NCI-H1092 (cell line): ENCODE measurements at places on chromosomes 7 and 10.

GRCh38 chr7:12583176-12583575, 12.7 kb downstream of the SCIN start:
- no peak for DNase-seq

- no peak for DNase-seq
These were observed 11.7 kb downstream of the EPHB6 start for GRCh38 chr7:142866361-142867096.

- DNase-seq: no peak
These were observed 32.7 kb downstream of the GFRA1 start for GRCh38 chr10:116240157-116240950.

DNA sequence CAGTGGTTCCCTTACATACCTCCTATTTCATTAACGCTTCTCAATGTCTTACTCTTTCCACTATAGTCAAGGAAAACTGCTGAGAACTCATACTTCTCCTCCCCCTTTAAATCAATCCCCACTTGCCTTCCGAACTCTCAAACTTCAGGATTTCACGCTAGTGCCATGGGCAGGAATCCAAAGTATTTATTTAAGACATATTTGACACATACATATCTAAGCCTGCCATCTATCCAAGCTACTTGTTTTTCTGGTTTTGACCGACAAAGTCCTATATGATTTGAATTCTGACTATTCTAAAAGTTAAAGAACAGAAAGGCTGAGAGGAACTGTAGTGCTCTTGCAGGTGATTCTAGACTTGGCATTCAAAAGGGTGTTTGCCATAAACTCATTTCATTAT, 51.8 kb downstream of the CCDC6 start:
- DNase-seq: no peak

- no peak for DNase-seq
These were observed 362.0 kb downstream of the ETV1 start for GRCh38 chr7:13627455-13627854.

DNA sequence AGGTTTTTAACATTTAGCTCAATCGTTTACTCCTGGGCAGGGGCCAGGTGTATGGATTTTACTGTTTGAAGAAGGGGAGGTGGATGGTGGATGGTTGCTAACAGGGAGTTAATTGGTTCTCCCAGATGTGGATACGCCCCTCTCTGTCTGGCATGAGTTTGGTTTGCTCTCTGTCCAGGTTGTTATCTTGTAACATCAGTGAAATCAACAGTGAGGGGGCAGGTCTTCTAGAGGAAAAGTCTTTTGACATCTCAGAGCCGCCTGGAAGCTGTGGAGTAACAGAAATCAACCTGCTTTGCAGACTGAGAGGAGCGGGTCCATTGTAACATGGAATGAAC, 243.4 kb downstream of the MGMT start:
- no peak for DNase-seq

DNA sequence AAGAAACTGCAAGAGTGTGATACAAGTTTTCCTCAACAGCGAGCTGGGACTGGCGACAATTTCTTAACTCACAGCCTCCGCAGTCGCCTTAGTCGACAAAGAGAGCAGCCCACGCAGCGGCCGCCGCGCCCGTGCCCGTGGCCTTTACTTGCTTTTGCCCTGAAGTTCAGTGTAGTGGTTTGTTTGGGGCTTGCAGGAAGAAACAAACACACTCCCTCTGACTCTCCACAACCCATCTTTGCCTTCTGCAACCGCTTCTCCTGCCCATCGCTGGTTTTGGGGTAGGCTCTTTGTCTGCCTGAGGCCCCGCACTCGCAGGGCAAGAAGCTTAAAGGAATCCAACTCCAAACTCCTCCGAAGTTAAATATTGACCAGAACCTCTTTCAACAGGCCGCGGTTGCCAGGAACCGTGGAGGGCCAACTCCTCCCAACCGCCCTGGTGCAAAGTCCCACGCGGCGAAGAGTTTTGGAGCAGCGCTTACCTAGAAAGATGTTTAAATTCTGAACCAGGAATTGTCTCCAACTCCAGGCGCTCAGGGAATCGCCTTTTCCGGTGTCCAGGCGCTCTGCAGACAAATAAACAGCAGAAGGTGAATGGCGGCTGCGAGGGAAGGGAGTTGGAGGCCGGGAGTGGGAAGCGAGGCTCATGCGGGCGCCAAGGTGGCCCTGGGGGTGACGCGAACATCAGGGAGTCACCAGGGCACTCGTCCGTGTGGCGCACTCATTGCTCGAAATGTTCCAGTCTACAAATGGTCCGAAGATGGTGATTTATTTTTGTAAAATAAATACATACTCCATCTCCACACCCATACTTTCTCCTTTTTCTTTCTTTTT, 8.3 kb downstream of the HOXA4 start:
- no peak for DNase-seq

- no peak for DNase-seq
These were observed 126.1 kb upstream of the GRB10 start for GRCh38 chr7:50908628-50909290.

- no peak for DNase-seq
These were observed 234.2 kb downstream of the PRPF18 start for GRCh38 chr10:13820964-13821337.

DNA sequence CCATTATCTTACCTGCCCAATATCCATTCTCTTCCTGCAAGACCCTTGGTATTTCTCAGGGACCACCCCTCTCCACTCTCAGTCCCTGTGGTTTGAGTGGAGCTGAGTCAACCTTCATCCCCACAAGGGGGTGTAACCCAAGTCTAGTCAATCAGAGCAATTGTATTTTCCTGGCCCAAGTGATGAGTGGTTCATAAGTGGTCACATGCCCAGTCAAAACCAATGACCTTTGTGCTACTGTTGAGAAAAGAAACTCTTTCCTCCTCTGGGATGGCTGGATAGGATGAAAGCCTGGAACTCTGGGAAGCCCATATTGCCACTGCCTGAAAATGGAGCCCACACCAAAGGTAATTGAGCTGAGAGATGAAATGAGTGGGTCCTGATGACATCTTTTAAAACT, 93.6 kb downstream of the SNX10 start:
- DNase-seq: no peak

- no peak for DNase-seq
These were observed 330.2 kb downstream of the BICC1 start for GRCh38 chr10:58842860-58843376.

DNA sequence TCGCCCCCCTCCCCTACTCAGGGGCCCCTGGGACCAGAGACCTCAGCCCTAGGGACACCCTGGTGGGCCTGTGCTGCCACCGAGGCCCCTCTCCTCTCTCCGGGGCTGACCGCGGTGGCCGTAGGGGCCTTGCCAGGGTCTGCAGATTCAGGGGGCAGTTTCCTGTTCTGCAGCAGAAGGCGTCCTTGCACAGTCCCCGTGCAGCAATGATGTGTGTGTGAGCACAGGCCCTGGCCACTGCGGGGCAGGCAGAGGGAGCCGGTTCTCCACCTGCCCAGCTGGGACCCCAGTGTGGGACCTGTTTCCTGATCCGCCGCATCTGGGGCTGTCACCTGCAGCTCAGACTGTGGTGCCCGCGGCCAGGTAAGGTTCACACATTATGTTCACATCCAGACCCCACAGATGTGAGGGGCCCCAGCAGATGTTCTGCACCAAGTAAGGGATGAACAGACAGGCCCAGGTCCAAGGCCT, 60.7 kb upstream of the DNAJB6 start:
- DNase-seq: no peak

GRCh38 chr10:97335188-97335619, 675 bp upstream of the FRAT2 start:
- DNase-seq: no peak

DNA sequence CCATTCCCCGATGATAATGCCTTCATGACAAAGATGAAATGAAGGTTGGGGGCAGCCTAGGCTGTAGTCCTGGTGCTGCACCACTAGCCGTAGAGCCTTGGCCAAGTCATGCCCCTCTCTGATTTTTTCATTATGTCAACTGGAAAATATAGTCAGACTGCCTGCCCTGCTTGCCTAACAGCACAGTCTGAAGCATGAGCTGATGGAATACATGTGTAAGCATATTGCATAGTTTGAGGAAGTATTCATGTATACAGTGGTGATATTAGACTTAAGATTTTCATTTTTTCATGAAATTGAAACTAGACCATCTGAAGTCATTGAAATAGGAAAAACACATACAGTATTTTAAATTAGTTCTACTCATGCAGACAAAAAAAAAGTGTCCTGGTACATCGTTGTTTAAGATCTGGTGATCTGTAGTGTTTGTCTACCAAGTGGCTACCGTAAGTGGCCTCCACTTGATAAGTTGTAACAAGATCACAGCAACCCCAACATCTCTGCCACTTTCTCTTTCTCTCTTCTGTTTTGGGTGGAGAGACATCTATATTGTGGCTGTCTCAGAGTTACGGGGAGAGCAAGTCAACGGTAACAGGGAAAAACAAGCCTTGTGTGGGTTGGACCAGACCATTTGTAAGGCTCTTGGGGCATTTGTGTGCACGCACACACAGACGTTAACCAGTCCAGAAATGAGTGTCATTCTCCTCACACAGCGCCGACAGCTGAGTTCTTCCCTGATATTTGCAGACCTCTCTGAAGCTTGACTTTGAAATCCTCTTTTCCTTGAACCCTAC, 716.6 kb upstream of the GALNT17 start:
- no peak for DNase-seq

DNA sequence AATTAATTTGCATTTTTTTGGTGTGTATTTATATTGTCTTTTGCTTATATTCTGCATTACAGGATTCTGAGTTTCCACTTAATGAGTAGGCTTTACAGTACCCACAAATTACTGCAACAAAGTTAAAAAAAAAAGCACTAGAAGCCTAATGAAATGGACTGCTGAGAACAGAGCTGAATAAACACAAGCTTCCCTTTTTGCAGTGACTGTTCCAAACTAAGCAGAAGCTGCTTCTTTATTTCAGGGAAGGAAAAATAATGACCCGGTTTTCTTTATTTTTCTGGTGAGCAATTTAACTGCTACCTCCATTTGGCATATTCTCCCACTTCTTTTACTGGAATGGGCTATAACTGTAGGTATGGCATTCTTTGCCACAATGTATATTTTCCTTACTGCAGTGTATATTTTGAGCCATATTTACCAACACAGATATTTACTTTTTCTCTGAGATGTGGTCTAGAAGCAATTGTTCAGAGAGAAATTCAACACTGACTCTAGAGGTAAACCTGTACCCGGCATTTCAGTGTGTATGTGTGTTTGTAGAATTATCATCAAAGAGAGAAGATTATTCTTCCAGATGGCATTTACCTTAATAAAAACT, 56.9 kb downstream of the HDAC9 start:
- DNase-seq: peak; percentile 25

- DNase-seq: peak; percentile 50
These were observed 163.8 kb downstream of the ELMO1 start for GRCh38 chr7:37284805-37285231.

GRCh38 chr7:32244806-32245345, 174.7 kb upstream of the PDE1C start:
- no peak for DNase-seq
